Type B pancreatic cell (in vitro differentiated cells): ENCODE measurements at places on chromosomes 12 and 14.

DNA sequence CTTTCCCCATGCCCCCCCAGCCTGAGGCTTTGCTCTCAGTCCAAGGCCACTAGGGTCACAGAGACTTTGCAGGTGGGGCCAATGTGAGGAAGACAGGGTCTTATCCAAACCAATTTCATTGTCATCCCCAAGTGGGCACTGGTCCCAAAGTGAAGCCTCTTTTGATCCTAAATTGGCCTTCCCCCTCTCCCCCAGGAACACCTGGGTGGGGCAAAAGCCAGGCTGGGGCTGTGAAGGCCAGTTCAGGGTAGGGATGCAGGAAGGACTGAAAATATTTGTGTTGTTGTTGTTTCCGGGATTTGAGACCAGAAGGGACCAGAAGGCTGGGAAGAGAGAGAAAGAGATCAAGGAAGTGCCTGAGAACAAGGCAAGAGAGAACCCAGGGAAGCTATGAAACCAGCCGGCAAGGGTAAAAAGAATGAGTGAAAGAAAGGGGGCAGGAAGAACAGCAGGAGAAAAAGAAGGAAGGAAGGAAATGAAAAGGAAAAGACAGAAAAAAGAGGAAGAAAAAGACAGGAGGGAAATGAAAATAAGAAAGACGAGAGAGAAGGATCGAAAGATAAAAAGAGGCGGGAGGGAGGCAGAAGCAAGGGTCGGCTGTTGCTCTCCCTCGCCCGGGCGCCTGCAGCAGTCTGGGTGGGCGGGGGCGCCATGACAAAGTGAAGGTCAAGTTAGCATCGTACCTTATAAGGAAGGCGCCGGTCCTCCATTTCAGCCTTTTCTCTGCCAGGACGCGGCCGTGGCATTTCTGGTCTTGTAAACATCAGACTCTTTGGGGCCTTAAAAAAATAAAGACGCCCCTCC, 7.4 kb upstream of the HOXC11 start:
- H3K27ac ChIP-seq, result no peak overlapping the region
- no peak for DNase-seq
- H3K27me3 ChIP-seq, result peaks cover 99% of the 10 kb centered on the region
- peaks cover 12% of the 10 kb centered on the region for H3K4me1 ChIP-seq
- H3K36me3 ChIP-seq, result no peaks in the 10 kb centered on the region

DNA sequence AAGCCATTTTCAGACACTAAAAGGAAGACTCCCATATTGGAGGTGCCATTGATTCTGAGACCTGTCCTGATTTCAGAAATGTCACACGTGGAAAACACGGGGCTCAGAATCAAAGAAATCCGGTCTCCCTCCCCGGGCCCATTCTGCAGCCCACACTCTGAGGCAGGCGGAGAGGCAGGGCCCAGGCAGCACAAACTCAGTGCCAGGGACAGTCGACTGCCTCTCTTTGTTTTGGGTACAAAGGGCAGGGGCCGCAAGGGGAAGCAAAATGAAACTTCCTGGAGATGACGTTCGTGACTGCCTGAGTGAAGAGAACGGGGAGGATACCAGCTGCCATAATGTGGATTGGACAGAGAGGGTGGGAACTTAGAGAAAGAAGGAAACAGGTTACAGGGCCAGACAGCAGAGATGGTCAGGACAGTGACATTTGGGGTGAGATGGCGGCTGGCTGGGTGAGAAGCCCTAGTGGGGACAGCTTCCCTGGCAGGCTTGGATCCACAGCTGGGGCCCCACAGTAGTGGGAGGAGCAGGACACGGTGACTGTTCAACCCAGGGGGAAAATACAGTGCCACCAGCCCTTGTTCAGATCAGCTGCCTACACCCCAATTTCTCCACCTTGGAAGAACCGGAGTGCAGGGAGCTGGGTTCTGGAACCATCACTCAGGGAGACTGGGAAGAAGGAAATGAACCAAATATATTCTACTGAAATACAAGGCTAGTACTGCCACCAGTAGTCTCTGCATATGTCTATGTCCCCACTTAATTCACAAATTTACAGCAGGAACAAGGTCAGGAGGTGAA, 8.1 kb downstream of the GAPDH start:
- H3K36me3 ChIP-seq, result peaks cover 25% of the 10 kb centered on the region
- peak overlapping the region; percentile 12 for H3K4me3 ChIP-seq
- peaks cover 35% of the 10 kb centered on the region for H3K4me1 ChIP-seq
- H3K27me3 ChIP-seq, result peaks cover 4% of the 10 kb centered on the region

- peaks cover 15% of the 10 kb centered on the region for H3K4me1 ChIP-seq
- peaks cover 27% of the 10 kb centered on the region for H3K36me3 ChIP-seq
- DNase-seq, result no peak
- H3K27ac ChIP-seq, result peak overlapping the region; percentile 97
Measured at GRCh38 chr12:14239935-14240872, 125.3 kb upstream of the ATF7IP start.

- H3K36me3 ChIP-seq, result no peaks in the 10 kb centered on the region
- no peaks in the 10 kb centered on the region for H3K4me1 ChIP-seq
- no peak for DNase-seq
- no peak overlapping the region for H3K27ac ChIP-seq
- H3K4me3 ChIP-seq, result no peak overlapping the region
Measured at GRCh38 chr12:92563819-92564218, 139.0 kb upstream of the PLEKHG7 start.

- peaks cover 4% of the 10 kb centered on the region for H3K36me3 ChIP-seq
- H3K27ac ChIP-seq, result no peak overlapping the region
- H3K4me3 ChIP-seq, result no peak overlapping the region
- H3K27me3 ChIP-seq, result peaks cover 6% of the 10 kb centered on the region
- H3K4me1 ChIP-seq, result no peaks in the 10 kb centered on the region
Measured at GRCh38 chr12:6034596-6034995, 89.5 kb upstream of the ANO2 start.

DNA sequence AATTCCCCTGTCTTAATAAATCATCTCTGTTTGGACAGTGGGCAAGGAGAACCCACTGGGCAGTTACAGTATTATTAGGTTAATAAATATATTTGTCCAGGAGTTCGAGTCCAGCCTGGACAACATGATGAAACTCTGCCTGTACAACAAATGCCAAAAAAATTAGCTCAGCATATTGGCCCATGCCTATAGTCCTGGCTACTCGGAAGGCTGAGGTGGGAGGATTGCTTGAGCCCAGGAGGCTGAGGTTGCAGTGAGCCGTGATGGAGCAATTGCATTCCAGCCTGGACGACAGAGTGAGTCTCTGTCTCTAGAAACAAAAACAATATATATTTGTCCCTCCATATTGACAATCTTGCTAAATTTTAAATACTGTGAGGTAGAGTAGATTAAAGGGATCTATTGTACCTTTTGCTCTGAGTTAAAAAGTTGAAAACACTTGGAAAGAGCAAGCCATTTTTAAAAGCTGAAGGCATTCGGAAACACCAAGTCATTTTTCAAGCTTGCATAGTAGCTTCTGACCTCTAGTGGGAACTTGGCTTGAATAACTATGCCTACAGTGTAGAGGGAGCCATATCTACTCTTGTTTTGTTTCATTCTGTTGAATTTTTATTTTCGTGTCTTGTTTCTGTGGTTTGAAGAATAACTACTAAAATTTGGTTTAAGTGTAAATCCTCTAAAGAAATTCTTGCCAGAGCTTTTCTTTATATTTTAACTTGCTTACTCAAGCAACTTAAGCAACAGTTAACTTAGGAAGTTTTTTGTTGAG, 14.6 kb upstream of the EEA1 start:
- no peaks in the 10 kb centered on the region for H3K27me3 ChIP-seq
- no peaks in the 10 kb centered on the region for H3K36me3 ChIP-seq
- DNase-seq, result no peak
- peak overlapping the region; percentile 55 for H3K27ac ChIP-seq

GRCh38 chr14:27387463-27387862, 789.6 kb upstream of the NOVA1 start:
- H3K27ac ChIP-seq, result no peak overlapping the region
- no peaks in the 10 kb centered on the region for H3K4me1 ChIP-seq

DNA sequence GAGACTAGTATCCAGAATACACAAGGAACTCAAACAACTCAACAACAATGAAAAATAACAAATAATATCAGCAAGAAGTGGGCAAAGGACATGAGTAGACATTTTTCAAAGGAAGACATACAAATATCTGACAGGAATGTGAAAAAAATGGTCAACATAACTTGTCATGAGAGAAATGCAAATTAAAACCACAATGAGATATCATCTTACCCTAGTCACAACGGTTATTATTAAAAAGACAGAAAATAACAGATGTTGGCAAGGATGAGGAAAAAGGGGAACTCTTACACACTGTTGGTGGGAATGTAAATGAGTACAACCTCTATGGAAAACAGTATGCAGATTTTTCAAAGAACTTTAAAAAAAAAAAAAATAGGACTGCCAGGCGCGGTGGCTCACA, 20.4 kb downstream of the VWF start:
- H3K4me3 ChIP-seq, result no peak overlapping the region
- H3K27me3 ChIP-seq, result no peaks in the 10 kb centered on the region
- DNase-seq, result no peak
- no peaks in the 10 kb centered on the region for H3K4me1 ChIP-seq
- no peaks in the 10 kb centered on the region for H3K36me3 ChIP-seq

DNA sequence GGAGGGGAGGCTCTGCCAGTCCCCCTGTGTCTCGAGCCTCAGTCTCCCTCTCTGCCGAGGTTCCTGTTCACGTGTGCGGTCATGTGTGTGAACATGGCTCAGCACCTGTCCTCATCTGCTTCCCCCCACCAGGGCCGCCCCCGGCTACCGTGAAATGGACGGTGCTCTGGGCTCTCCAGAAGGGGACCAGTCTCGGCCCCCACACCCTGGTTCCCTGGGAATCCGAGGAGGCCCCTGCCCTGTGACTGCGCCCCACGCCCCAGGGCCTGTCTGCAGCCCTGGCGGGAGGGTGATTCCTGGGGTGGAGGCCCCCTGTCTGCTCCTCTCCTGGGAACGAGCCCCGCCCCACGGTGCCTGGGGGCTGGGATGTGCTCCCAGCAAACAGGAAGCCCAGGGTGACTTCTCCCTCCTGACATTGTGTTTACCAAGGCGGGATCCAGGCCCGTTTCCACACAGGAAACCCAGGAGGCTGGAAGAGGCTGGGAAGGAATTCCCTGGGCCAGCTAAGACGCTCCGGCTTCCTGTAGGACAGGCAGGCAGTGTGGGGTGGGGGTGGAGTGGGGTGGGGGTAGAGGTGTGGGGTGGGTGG, 46.6 kb downstream of the KIF26A start:
- peaks cover 7% of the 10 kb centered on the region for H3K4me1 ChIP-seq
- no peaks in the 10 kb centered on the region for H3K36me3 ChIP-seq
- peaks cover 3% of the 10 kb centered on the region for H3K27me3 ChIP-seq
- no peak for DNase-seq
- no peak overlapping the region for H3K4me3 ChIP-seq
- H3K27ac ChIP-seq, result no peak overlapping the region

DNA sequence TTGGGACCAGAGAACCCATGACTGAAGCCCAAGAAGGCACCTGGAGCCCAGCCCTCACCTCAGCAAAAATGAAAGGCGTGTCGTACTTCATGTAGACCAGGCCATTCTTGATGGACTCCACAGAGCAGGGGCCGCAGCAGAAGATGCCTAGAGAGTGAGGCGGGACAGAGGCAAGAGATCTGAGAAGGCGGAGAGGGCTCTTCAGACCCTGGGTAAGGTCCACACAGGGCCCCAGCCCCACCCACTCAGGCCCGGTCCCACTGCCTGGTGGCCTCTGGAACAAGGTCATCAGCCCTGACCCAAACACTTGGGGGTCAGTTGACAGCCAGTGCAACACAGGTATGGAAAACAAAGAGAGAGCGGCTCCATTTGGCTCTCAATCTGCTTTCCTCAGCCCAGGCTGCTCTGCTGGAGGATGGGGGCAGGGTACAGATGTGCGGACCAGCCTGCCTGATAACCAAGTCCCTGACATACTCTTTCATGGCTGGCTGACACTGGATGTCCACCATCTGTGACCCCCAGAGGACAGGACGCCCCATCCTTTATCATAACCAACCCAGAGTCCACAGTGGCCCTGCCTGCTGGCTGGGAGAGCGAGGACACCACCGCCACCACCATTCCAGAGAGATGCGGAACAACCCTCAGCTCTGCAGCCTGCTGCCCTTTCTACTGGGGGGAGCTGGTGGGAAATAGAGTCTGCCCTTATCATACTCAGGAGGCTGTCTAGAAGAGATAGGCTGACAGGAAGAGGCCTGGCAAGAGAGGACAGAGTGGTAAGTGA, 6.9 kb downstream of the TGM1 start:
- H3K36me3 ChIP-seq, result no peaks in the 10 kb centered on the region
- no peaks in the 10 kb centered on the region for H3K4me1 ChIP-seq
- H3K27me3 ChIP-seq, result no peaks in the 10 kb centered on the region
- H3K4me3 ChIP-seq, result no peak overlapping the region
- DNase-seq, result no peak

- DNase-seq, result no peak
- no peaks in the 10 kb centered on the region for H3K27me3 ChIP-seq
- no peak overlapping the region for H3K27ac ChIP-seq
Measured at GRCh38 chr14:53044486-53044885, 93.6 kb upstream of the FERMT2 start.

DNA sequence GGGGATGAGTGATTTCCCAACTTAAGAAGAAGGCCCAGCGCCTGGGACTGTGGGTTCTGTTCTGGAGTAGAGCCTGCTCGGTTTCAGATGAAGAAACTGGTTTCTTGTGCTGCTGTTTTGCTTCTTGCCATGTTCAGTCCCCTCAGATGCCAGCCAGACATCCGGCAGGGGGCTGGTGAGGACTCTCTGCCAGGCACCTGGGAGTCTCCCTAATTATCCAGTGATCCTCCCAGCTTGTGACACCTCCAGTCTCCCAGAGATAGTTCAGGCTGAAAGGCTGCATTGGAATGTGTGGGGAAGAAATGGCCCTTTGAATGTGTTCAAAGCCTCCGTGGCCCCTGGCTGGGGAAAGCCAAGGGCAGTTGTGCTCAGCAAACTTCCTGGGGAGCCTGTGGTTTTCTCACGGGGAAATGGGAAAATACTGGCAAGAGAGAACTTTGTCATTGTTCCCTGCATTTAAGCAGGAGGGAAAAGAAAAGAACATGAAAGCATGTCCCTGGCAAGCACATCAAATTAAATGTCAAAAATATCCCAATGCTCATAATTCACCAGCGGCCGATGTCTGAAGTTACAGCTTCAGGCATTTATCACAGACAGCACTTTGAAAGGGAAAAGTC, 8.5 kb upstream of the SERPINA12 start:
- no peak for DNase-seq
- no peaks in the 10 kb centered on the region for H3K4me1 ChIP-seq
- no peak overlapping the region for H3K27ac ChIP-seq
- peaks cover 22% of the 10 kb centered on the region for H3K27me3 ChIP-seq
- no peak overlapping the region for H3K4me3 ChIP-seq
- no peaks in the 10 kb centered on the region for H3K36me3 ChIP-seq

DNA sequence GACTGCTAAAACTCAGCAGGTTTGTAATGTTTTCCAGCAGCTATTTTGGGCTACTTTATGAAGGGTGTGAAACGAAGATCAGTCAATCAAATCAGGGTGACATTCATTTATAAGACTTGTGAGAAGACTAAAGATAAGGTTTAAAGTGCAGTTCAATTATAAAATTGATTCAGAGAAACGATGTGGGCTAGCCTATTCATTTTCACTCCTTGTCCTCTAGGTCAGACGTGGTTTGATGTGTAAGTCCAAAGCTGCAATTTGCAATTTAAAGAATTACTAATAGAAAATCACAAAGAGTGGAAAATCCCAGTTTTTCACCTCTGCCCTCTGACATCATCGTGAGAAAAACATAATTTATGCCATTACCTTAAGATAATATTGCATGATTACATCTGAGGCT, 243.5 kb upstream of the NOVA1 start:
- peaks cover 8% of the 10 kb centered on the region for H3K27me3 ChIP-seq
- no peaks in the 10 kb centered on the region for H3K36me3 ChIP-seq
- peaks cover 9% of the 10 kb centered on the region for H3K4me1 ChIP-seq
- no peak for DNase-seq
